ENCODE measurements at places on chromosomes 2 and 18. TPM values are rescaled to one million over a fixed set of nuclear protein-coding genes. Genes with fewer than 3 reads are reported as not detected.

DNA sequence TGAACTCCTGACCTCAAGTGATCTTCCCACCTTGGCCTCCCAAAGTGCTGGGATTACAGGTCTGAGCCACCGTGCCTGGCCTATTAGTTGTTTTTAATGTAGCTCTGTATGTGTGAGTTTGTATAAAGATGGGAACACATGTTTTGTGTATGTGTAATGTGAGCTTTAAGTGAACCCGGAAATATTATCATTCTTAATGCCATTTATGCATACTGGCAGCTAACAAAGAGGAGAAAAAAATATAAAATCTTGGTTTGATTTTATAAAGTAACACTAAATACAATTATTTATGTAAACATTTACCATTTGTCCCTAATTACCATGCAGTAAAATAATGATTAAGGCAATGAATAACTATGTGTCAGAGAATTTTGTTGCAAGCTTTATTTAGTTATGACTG, 9.1 kb upstream of the CKAP2L start:
- no peak for DNase-seq

GRCh38 chr2:109211315-109211714, 82.3 kb downstream of the SH3RF3 start:
- no peak for DNase-seq

GRCh38 chr2:154568413-154568812, 130.1 kb upstream of the KCNJ3 start:
- DNase-seq: no peak

DNA sequence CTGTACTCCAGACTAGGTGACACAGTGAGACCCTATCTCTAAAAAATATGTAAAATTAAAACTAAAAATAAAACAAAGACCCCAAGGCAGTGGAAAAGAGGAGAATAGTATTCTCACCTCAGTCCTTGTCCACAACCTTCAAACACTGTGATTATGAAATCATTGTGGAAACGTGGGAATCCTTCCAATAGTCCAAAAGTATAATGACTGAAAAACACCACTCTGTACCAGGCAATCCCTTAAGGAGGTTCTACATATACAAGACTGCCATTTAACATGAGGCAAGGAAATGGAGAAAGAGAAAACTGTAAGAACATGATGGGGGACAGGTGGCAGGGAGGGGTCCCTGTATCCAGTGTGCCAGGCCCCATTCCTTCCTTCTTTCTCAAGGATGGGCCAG, 66.1 kb downstream of the ACVR1 start:
- DNase-seq: no peak

- no peak for DNase-seq
Measured at GRCh38 chr2:176138526-176138922, 9.0 kb downstream of the HOXD8 start.

- DNase-seq: no peak
Measured at GRCh38 chr2:31236433-31237205, 2.7 kb downstream of the EHD3 start.

GRCh38 chr2:23696752-23697045, 230.2 kb downstream of the ATAD2B start:
- DNase-seq: no peak

- DNase-seq: peak; percentile 52
Measured at GRCh38 chr18:63157293-63158011, 162.1 kb downstream of the BCL2 start.

DNA sequence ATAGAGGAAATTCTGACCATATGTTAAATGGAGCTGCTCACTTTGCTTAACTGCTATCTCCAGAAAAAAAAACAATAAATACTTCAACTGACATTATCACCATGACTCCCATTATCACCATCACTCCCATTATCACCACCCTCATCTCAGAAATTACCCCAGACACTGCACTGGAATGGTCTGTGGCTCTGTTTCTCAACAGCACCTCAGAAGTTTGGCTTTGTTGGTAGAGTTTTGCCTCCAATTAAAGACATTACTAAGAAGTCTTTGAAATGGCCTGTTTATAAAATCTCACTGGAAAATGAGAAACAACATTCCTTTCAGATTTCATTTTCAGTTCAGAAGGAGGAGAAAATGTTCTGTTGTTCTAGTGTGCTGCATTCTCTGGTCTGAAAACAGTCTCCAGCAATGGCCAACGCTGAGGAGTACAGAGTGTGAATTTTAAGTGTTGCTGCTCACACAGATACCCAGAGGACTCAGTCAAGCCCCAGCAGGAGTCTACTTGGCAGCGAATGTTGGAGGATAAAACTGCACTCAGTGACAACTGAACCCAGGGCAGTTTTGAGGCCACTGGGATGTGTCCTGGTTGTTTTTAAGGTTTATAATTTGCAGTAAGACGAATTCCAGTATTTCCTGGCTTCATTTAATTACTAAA, 364.5 kb upstream of the CDH2 start:
- no peak for DNase-seq

DNA sequence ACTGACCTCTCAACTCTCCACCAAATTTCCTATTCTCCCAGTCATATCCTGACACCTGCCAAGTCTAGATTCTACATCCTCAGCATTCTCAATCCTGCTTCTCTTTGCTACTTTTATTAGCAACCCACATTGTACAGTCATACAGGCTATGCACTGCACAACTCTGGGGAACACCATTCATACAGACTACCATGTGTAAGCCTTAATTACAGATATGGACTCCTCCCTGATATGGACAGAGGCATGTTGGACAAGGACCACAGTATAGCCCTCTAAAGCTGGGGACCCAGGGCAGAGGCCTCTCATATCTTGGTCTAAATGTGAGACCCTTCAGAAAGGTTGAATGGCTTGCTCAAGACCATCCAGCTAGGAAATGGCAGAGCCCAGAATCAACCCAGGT, 36.3 kb downstream of the BOLA3 start:
- no peak for DNase-seq

DNA sequence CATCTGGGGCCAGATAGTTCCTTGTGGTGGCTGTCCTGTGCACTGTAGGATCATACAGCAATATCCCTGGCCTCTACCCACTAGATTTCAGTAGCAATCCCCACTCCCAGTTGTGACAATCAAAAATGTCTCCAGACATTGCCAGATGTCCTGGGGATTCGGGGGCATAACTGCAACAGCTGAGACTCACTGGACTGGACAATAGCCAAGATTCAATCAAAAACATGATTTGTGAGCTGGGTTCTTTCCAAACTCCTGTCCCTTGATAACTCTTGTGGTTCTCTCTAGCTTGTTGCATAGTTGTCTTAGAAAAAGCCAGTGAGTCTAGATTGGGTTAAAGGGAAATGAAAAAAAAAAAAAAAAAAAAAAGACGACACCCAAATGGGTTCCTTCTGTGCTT, 293.4 kb downstream of the CELF4 start:
- no peak for DNase-seq

TDRD15 gene
- 0.06 TPM for total RNA-seq

HOXD1 gene
- not detected for total RNA-seq

WIPF1 gene
- total RNA-seq: 483 TPM

GALNT3 gene
- total RNA-seq: 3.0 TPM
